Stomach (tissue), 19 donors: ENCODE measurements at places on chromosomes 11 and 22.

GRCh38 chr11:2409611-2410468 is 9.3 kb downstream of the TSSC4 start:
- peak; percentile 64 for DNase-seq

- DNase-seq = no peak
Measured at GRCh38 chr11:78127403-78127802, 12.0 kb downstream of the ALG8 start.

DNA sequence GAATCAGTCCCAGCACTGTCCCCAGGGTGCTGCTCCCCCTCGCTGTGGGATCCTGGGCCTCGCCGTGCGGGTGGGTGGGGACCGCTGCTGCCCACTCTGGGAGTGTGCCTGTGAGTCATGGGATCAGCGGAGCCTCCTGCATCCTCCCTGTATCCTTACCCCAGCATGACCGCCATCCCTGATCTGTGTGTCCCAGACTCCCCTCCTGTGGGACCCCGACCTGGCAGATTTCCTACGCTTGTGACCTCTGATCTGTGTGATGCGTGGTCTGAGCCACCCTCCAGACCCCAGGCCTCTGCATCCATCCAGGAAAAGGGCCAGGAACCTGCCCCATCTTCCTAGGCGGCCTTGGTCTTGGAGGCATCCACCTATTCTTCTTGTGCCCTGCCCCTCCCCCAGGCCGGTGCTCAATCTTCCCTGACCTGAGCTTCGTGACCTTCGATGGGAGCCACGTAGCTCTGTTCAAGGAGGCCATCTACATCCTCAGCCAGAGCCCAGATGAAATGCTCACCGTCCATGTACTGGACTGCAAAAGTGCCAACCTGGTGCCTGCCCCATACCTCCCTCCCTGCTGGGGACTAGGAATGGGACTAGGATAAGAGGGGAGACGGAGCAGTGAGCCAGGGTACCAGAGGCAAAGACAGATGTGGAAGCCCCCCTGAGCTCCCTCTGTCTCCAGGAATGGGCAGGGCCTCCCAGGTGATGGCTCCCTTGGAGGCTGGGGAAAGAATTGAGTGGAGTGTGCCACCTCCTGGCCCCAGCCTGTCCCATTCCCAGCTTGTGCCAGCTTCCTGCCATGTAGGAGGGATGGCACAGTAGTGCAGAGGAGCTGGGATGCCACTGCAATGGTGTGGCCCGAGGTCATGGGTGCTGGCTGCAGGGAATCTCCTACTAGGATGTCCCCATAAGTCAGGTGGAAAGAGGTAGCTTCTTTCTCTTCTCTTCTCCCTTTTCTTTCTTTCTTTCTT is 65.4 kb downstream of the OTOG start:
- DNase-seq = no peak

- no peak for DNase-seq
Measured at GRCh38 chr11:63534895-63535461, 1.6 kb upstream of the PLAAT4 start.

DNA sequence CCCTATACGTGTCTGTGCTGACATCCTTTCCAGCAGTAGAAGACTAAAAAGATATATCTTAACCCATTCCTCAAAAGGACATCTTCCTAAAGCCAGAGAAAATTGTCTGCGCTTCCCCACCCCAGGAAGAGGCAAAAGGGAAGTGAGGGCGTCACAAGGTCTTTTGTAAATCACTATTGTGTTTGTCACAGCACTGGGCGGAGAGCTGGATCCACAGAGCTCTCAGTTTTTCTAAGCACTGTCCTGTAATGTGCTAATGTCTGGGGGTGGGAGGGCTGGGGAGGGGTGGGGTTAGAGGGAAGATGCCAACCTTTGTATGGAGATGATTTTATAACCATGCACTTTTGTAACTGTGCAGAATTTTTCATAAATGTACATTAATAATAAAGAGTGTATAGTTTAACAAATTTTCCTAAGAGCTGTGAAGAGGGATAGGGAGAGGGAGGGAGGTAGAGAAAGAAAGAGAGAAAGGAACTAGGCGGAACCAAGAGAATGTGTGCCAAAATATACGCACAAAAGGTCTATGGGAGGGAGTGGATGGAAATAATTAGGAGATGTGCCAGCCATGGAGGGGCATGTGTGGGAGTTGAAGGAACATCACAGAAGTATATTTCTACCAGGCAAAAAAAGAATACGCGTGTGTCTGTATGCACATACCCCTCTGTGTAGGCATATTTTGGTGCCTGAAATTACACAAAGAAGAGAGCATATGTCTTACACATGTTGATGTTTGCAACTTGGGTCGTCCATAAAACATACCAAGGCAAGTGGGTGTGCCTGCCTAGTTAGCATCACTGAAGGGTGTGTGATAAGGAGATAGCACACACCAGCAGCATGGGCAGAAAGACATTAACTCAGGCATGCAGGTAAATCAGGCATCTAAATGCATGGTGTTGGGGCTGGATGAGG is 9.8 kb downstream of the LRRC55 start:
- DNase-seq = no peak

- peak; percentile 51 for DNase-seq
Measured at GRCh38 chr11:44835938-44836337, 109.2 kb downstream of the TSPAN18 start.
